ENCODE measurements at places on chromosomes 1 and 21. TPM values are rescaled to one million over a fixed set of nuclear protein-coding genes. Genes with fewer than 3 reads are reported as not detected.

Gene CFHR1
- total RNA-seq, result 0.52 TPM

Gene UBXN10
- not detected for total RNA-seq

DNA sequence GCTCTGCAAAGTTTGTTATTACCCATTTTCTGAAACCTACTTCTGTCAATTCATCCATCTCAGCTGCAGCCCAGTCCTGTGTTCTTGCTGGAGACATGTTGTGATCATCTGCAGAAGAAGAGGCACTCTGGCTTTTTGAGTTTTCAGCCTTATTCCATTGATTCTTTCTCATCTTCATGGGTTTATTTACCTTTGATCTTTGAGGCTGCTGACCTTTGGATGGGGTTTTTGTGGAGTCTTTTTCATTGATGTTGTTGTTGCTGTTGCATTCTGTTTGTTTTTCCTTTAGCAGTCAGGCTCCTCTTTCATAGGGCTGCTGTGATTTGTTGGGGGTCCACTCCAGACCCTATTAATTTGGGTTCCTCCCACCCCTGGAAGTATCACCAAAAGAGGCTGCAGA lies 164.3 kb downstream of the FCRL5 start:
- DNase-seq, result no peak

- DNase-seq, result no peak
These were observed 41.9 kb downstream of the FAM163A start for GRCh38 chr1:179785031-179785431.

- no peak for DNase-seq
These were observed 481.1 kb upstream of the NEGR1 start for GRCh38 chr1:72763481-72763880.

GRCh38 chr1:37926038-37926924 lies 20.6 kb downstream of the INPP5B start:
- DNase-seq, result no peak

- no peak for DNase-seq
These were observed 21.5 kb downstream of the FOXD2 start for GRCh38 chr1:47459253-47459788.

GRCh38 chr1:34739613-34740012 lies 15.2 kb upstream of the GJB5 start:
- no peak for DNase-seq

Measured in gastrocnemius medialis (tissue), 4 donors.